Activated naive CD8-positive, alpha-beta T cell treated with anti-CD3 and anti-CD28 coated beads, Interleukin-2, amount 10 ng/mL, durations not matched to agents 7 days and 5 days (primary cell): ENCODE measurements at places on chromosomes 1 and 21. TPM values are rescaled to one million over a fixed set of nuclear protein-coding genes. Genes with fewer than 3 reads are reported as not detected.

DNA sequence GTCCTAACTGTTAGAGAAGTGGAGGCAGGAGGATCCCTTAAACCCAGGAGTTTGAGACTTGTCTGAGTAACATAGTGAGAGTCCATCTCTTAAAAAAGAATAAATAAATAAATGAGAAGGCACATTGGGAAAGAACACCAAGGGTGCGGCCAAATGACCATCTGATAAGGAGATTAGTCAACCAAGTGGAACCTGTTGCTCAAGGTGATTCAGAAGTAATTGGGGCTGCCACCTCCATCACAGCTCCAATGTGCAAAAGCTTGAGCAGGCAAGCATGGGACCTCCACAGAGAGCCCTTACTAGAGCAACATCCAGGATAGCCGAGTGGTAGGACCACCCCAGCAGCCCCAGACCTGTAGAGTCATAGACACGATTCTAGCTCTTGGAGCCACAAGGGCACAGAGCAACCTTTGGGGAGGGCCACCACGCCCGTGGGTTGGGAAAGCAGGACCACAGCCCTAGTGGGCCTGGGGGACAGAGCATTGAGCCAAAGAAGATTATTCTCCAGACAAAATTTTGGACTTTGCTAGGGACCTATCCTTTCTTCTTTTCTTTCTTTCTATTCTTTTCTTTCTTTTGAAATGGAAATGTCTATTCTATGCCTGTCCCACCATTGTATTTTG lies 40.9 kb downstream of the KCNK1 start:
- peaks cover 3% of the 10 kb centered on the region for H3K27me3 ChIP-seq
- H3K4me1 ChIP-seq: no peaks in the 10 kb centered on the region
- no peaks in the 10 kb centered on the region for H3K36me3 ChIP-seq
- DNase-seq: no peak
- no peak overlapping the region for H3K4me3 ChIP-seq

DNA sequence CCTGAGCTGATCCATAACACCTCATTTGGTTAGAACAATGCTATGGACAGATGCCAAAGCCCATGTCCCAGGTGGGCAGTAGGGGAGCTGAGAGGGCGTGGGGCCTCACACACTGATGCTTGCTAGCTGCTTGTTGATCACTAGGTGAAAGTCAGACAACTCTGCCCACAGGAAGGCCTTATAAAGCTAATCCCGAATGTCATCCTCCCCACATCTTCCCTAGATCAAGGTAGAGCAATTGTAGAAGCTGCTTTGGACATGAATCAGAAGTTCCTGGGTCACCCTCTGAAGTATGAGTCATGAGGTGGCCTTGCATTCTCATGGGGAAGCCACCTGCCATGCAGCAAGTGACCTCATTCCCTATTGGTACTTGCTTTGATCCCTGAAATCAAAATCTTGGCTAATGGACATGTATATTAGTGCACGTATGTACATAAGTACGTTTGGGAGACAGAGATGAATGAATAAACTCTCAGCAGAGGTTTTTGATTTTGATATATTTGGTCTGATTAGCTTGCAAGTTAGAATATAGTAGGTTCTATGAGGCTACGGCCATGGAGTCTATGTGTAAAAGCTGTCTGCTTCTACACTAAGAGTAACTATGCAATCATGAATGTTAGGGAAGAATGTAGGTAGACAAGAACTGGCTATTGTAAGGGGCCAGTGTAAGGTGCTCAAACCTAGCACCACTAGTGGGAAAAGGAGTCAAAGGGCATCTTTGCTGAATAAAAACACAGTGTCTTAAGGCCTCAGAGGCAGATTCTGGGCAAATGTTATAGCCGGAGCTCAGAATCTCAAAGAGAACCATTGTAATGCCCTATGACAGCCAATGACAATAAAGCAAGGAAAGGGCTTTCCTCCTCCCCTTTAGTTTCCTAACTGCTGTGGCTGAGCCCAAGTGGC lies 52.6 kb downstream of the ABCA4 start:
- H3K4me3 ChIP-seq: no peak overlapping the region
- no peaks in the 10 kb centered on the region for H3K36me3 ChIP-seq
- H3K27me3 ChIP-seq: peaks cover 3% of the 10 kb centered on the region
- H3K4me1 ChIP-seq: peaks cover 16% of the 10 kb centered on the region
- no peak overlapping the region for H3K27ac ChIP-seq
- no peak for DNase-seq

Gene STUM
- not detected for total RNA-seq

- H3K4me3 ChIP-seq: no peak overlapping the region
- no peaks in the 10 kb centered on the region for H3K27me3 ChIP-seq
- H3K27ac ChIP-seq: no peak overlapping the region
- no peaks in the 10 kb centered on the region for H3K36me3 ChIP-seq
- DNase-seq: no peak
- H3K4me1 ChIP-seq: peaks cover 9% of the 10 kb centered on the region
These were observed 4.4 kb downstream of the CLDN19 start for GRCh38 chr1:42735477-42736105.

DNA sequence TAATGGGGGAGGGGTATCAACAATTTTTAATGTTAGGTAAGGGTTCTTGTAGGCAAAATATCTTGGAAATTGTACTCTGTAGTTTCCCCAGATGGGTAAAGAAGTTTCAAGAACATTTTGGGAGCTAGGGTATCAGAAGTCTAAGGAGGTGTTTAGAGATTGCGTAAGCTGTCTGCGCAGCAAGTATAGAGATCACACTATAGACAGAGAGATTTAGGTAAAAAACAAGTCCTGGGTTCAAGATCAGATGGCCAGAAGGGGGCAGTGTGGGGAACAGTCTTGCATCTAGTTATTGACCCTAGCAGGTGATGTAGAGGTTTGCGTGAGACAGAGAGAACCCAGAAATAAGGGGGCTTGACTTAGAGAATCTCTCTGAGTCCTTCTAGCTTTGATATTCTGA lies 80.8 kb downstream of the S1PR1 start:
- no peak overlapping the region for H3K4me3 ChIP-seq
- peaks cover 5% of the 10 kb centered on the region for H3K27me3 ChIP-seq
- no peak for DNase-seq

DNA sequence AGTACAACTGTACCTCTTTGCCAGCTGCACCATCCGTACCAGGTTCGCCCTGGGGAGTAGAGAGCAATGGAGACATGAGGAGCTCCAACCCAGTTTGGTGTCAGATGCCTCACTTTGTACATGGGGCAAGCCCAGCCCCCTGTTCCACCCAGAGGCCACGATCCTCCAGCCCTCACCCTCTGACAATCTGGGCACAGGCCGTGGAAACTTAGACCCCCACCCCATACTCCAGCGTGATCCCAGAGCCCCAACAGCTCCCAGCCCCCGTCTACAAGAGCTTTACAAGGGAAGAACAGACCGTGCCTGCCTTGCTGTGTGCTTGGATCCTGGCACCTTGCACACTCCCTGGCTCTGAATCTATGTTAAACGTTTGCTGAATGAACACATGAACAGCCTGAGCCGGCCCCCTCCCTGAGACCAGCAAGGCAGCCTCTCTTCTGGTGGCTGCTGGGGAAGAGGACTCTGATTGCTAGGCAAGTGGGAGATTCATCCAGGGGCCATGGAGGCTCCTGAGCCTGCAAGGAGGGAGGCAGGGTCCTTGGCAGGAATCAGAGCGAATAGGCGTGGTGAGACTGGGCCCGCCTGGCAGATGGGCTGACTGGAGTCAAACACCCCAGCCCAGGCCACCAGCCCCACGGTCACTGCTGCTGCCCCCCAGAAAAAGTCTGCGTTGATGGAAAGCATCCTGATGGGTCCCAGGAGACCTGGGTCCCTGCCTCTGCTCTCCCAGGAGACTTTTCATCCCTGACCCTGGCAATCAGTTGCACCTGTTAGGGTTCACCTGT lies 12.5 kb upstream of the PEF1 start:
- no peaks in the 10 kb centered on the region for H3K36me3 ChIP-seq
- H3K4me1 ChIP-seq: no peaks in the 10 kb centered on the region
- H3K4me3 ChIP-seq: no peak overlapping the region
- no peaks in the 10 kb centered on the region for H3K27me3 ChIP-seq
- no peak for DNase-seq
- H3K27ac ChIP-seq: no peak overlapping the region

DNA sequence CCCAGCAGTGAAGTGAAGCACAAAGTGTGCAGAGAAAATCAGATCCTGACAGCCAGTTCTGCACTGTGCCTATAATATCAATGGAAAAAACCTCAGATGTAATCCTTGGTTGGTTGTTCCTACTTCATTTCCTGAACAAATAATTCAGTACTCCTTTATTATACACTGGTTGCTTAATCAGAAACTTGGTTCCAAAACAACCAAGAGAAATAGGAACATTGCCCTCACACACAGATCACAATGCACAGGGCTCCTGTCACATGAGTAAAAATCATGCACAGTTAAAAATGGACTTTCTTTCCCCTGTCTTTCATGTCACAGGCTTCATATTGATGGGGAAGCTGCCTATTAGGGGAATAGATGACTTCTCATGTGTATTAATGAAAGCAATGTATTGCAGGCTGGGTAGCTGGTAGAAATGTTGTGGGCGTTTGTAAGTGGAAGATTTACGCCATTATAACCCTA lies 9.7 kb downstream of the DNASE2B start:
- no peaks in the 10 kb centered on the region for H3K4me1 ChIP-seq
- no peaks in the 10 kb centered on the region for H3K27me3 ChIP-seq
- no peak overlapping the region for H3K27ac ChIP-seq
- no peak for DNase-seq

GRCh38 chr1:172654535-172654934 lies 4.4 kb upstream of the FASLG start:
- H3K4me1 ChIP-seq: peaks cover 32% of the 10 kb centered on the region
- no peak for DNase-seq
- peaks cover 5% of the 10 kb centered on the region for H3K27me3 ChIP-seq
- H3K36me3 ChIP-seq: peaks cover 9% of the 10 kb centered on the region

GRCh38 chr1:110370827-110371226 lies 20.0 kb downstream of the SLC16A4 start:
- H3K4me1 ChIP-seq: peaks cover 8% of the 10 kb centered on the region
- H3K27me3 ChIP-seq: no peaks in the 10 kb centered on the region

DNA sequence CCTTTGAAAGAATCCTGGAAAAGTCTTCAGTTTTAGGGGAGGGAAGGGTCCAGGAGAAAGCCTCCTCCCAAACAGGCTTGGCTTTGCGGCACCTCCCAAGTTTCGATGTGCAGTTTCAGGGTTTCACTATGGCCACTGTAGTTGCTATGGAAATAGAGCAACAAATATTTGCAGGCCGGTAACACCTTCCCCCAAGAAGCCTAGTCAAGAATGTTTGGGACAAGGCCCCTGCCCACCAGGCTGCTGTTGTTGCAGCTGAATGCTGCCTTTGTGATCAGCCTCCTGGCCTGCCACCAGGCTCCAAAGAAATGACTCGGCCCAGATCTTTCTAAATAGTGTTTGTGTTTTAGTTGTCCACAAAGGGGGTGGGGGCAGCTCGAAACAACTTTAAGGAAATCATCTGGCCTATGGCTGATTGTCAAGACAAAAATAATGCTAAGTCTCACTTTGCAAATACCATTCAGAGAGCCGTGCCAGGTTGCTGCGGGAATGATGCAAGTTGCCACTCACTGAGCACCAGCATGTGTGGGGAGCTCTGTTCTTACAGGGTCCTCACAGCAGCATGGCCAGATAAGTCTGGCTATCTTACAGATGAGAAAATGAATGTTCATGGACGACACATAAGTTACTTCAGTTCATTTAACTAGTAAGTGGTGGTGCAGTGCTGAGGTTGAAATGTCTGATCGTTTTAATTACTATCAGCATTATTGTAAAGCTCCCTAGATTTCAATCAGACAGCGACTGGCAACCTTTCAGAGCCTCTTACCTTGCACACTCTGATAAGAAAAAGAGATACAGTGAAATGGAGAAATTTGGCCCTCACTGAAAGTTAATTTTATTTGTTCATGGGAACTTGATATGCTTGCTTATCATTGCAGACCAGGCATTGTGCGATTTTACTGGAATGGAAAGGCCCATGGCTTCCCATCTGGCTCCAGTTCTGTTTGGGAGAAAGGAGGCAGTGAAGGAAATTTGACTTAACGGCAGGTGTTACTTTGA lies 91.2 kb upstream of the JUN start:
- H3K4me1 ChIP-seq: peaks cover 2% of the 10 kb centered on the region
- no peak for DNase-seq
- H3K36me3 ChIP-seq: peaks cover 5% of the 10 kb centered on the region
- H3K4me3 ChIP-seq: no peak overlapping the region
- no peak overlapping the region for H3K27ac ChIP-seq

DNA sequence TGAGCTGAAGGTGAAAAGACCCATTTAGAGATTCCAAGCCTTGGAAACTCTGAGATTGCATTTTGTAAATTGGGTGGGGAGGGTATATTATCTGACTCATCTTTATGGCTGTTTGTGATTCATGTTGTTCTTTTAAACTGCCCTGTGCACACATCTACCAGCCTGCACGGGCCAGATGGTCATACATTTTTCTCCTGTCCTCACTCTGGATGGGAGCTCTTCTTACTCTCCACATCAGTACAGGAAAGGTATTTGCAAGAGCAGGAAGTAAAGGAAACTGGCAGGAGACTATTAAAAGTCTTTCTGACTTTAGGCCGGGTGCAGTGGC lies 14.3 kb upstream of the NMNAT2 start:
- no peak for DNase-seq
- H3K4me3 ChIP-seq: no peak overlapping the region
- peaks cover 17% of the 10 kb centered on the region for H3K27me3 ChIP-seq
- H3K27ac ChIP-seq: no peak overlapping the region
- H3K4me1 ChIP-seq: no peaks in the 10 kb centered on the region
- H3K36me3 ChIP-seq: peaks cover 2% of the 10 kb centered on the region

DNA sequence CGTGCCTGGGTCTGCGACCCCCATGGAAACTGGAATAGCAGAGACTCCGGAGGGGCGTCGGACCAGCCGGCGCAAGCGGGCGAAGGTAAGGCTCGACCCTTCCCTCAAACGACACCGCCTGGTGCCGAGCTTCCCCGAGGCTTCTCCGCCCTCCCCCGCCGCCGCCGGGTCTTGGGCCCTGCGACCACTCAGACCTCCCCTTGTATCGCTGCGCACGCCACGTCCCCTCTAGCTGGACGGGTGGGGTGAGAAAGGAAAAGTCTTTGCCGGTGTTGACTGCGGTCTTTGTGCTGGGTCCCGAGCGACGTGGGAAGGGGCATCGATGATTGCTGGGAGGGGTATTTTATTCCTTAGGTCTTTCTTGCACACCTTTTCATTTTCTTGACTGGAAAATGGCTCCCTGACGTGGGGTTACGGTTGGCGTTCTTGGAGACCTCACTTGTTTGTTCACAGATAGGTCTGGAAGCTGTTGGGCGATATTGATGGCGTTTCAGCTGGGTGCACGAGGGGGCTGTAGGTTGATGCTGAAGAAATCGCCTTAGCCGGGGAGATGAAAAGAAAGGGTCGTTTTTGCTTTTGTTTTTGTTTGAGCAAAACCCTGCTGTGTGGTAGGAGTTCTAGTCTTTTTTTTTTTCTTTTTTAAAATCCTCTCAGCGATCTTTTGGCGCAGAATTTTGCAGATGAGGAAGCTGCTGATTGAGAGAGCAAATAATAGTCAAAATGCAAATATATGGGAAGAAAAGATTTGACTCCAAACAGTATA lies 776 bp downstream of the KDM1A start:
- H3K27me3 ChIP-seq: no peaks in the 10 kb centered on the region
- H3K27ac ChIP-seq: peak overlapping the region; percentile 83
- no peak for DNase-seq
- peaks cover 21% of the 10 kb centered on the region for H3K36me3 ChIP-seq
- H3K4me1 ChIP-seq: peaks cover 30% of the 10 kb centered on the region

- H3K4me1 ChIP-seq: peaks cover 23% of the 10 kb centered on the region
- H3K36me3 ChIP-seq: peaks cover 2% of the 10 kb centered on the region
- H3K27ac ChIP-seq: no peak overlapping the region
These were observed 2.8 kb upstream of the ATF3 start for GRCh38 chr1:212605441-212606394.

GRCh38 chr1:33740040-33740744 lies 123.7 kb upstream of the HMGB4 start:
- H3K4me3 ChIP-seq: no peak overlapping the region
- DNase-seq: no peak
- H3K27ac ChIP-seq: no peak overlapping the region
- H3K36me3 ChIP-seq: no peaks in the 10 kb centered on the region
- no peaks in the 10 kb centered on the region for H3K4me1 ChIP-seq
